ENCODE measurements at places on chromosomes 13 and 19.

- DNase-seq, result no peak
Observed at GRCh38 chr13:112791663-112792440, 102.0 kb downstream of the ATP11A start.

- no peak for DNase-seq
Observed at GRCh38 chr13:21616880-21617279, 12.9 kb upstream of the MICU2 start.

GRCh38 chr13:27638521-27638920 is 16.8 kb downstream of the POLR1D start:
- DNase-seq, result no peak

GRCh38 chr13:91165758-91166157 is 181.7 kb upstream of the MIR17HG start:
- DNase-seq, result no peak

DNA sequence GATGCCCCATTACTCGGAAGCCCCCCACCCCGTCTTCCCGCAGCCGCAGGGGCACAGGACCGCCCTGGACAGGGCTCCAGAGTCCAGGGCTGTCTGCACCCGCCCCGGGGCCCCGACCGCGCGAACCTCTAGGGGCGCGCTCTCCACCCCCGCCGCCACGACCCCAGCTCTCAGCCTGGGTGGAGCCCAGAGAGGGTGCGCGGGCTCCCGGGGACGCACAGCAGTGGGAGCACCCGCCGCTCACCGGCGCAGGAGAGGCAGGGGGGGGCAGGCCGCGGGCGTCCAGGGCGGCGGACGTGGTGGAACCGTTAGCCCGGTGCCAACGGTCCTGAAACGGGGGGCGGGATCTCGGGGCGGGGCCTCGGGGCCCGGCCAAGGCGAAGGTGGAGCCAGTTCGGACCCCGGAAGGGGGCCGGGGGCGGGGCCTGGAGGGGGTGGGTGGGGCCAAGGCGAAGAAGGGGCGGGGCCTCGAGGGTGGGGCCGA is at the start of gene ATP8B3:
Gene ATP8B3 (minus strand): TSS at position 335 of the 484 bp plus-strand sequence. CDS start 540 bp downstream, outside the sequence.
- DNase-seq, result peak; percentile 38

GRCh38 chr13:33172400-33172799 is 113.2 kb downstream of the STARD13 start:
- DNase-seq, result no peak

- no peak for DNase-seq
Observed at GRCh38 chr19:2344381-2344870, 15.6 kb upstream of the TMPRSS9 start.

- no peak for DNase-seq
Observed at GRCh38 chr13:23437916-23438315, 4.4 kb upstream of the SACS start.

DNA sequence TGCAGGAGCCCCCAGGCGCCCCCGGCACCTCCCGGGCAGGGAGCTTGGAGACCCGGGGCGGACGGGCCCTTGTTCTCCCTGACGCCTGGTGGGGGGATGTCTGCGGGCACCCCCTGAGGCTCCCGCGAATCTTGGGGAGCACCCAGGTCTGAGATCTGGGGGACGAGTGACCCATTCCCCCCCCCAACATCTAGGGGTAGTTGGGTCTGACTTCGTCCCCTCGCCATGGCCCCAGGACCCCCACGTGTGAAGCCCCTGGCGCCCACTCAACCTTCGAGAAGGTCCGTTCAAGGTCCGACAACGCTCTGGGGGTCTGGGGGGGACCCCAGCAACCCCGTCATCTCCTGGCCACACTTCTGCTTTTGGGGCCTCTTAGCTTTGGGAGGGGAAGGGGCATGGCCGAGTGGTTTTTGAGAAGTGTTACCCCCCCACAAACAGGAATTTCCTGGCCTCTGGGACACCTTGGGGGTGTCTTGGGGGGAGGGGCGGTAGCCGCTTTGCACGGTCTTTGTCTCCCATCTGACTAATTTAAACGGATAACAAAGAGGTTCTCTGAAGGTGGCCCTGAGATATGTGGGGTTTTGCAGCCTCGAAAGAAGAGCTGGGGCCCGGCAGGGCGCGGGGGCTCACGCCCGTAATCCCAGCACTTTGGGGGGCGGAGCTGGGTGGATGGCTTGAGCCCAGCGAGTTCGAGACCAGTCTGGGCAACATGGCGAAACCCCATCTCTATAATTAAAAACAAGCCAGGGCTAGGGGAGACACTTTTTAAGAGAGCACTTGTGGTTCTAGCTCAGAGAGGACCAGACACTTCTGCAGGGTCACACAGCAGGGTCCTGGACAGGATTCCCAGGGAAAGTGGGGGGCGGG is 608 bp downstream of the CNN2 start:
- no peak for DNase-seq

- no peak for DNase-seq
Observed at GRCh38 chr13:34567597-34567996, 374.5 kb upstream of the NBEA start.

- no peak for DNase-seq
Observed at GRCh38 chr13:27981006-27981708, 7.3 kb downstream of the URAD start.

DNA sequence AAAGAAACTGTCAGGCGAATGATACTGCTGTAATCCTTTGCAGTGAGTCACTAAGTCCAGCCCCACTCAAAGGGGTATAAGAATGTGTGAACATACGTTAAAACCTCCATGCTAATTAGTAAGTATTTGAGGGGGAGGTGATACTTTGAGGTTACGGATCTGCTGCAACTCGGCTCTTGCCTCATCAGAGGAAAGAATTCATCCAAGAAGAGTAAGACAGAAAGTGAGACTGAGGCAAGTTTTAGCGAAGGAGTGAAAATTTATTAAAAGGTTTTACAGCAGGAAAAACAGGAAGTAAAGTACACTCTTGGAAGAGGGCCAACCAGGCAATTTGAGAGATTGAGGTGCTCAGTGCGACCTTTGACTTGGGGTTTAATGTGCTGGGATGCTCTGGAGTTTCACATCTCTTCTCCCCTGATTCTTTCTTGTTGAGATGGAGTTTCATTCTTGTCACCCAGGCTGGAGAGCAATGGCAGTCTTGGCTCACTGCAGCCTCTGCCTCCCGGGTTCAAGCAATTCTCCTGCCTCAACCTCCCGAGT is 9.8 kb downstream of the CLEC4M start:
- peak; percentile 23 for DNase-seq

DNA sequence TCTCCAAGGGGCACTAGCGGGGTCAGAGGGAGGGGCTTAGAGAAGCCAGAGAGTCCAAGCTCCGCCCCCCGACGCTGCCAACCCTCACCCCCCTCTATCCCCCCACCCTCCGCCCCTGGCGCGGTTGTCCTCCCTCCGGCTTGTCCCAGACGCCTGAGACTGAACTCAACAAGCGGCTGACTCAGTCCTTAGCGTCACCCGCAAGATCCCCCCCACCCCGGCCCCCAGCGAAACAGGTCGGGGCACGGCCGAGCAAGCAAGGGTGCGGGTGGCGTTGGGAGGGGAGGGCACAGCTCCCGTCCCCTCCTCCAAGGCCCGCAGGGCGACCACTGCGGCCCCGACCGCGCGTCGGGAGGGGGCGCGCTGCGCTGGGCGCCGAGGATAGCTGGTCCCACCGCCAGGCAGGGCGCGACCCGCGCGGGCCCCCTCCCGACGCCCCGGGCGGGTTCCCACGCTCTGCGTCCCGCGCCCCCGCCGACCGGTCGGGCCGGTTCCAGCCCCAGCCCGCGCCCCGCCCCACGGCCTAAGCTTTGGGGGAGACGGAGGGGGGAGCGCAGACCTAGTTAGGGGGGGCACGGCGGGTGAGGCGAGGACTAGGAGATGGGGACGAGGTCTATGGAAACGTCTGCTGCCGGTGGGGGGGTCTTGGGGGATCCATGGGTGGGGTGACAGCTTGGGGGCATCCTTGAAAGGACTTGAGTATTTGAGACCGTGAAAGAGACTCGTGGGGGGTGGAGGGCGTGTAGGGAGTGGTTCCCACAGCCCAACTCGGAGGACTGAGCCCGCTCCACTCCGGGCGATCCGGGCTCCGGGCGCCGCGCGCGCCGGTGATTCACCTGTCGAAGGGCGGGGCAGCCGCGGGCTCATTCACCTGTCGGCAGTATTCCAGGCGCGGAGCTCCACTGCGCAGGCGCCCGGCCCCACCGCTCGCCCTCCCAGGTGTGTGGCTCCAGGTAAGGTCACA is 5.1 kb downstream of the NOTCH3 start:
- DNase-seq, result no peak

DNA sequence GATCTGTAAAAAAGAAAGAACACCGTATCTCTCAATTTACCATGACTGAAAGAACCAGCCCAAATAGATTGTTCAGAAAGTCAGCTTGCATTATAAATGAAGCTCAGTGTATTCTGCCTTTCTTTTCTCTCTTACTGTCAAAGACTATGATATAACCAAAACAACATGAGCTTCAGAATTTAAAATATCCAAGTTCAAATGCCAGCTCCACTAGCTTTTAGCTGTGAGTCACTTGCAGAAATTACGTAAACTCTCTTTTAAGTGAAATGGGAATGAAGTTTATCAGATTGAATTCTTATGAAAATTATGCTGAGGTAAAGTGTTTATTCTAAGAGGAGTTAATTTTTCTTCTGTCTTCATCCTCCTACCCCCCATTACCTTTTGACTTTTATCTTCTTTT is 20.0 kb upstream of the POSTN start:
- no peak for DNase-seq

DNA sequence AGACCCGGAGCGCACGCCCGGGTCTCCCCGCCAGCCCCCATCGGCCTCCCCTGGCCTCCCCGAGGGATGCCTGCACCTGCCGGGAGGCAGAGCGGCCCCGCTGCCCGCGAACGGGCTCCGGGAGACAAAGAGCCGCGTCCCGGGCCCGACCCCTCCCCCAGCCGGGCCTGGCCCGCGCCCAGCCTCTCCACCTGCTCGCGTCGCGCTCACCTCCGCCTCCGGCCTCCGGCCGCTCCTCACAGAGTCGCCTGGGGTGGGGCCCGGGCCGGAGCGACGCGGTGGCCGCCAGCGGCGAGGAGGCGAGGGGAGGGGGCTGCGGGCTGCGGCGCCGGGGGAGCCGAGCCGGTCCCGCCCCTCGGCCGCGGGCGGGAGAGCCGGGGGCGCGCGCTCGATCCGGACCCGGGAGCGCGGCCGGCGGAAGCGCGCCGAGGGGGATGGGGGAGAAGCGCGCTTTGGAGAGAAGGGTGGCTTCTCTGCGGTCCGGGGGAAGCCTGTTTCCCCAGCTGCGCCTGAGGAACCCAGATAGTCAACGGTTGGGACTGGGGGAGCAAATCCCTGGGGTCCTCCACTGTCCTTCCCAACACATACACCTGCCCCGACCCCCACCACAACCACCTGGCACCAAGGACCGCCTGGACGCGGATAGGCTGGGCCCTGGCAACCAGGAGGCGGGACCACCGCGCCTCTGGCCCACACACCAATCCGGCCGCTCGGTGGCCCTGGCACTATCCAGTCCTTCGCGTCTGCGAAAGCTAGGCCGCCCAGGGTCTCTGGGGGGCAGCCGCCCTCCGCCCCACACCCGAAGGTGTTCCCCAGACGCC is at the start of gene PRR36:
Gene PRR36 (minus strand): TSS at position 315 of the 821 bp plus-strand sequence. CDS start 701 bp downstream, outside the sequence.
- DNase-seq, result no peak

DNA sequence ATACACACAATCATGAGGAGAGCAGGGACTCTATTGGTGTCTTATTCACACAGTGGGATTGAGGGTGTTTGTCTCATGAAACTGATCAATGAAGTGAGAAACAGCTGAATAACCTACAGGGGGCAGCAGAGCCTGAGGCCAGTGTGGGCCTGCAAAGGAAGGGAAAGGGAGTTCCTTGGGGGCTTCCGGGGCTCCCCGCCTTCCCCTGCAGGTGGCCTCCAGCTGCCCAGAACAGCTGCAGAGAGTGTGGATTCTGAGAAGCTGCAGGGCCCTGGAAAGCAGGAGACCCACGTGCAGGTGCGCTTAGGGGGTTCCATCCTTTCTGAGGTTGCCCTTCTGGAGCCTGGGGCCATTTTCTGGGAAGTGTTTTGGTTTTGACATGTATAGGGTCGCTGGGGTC is 20.1 kb downstream of the ZNF763 start:
- no peak for DNase-seq

DNA sequence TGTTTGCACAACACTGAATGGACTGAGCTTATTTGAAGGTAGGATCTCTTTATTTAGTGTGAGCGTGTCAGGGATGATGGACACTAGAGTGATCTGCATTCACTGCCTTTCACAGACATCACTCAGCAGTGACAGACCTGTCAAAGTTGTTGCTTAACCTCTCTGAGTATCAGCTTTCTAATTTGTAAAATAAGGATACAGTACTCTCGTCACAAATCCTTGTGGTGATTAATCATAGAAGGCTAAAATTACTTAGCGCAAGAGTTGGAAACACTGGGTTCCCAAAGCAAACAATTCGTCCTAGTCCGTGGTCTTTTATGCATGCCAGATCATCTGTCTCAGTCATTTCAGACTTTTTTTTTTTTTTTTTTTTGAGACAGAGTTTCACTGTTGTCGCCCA is 16.6 kb downstream of the CARD8 start:
- no peak for DNase-seq

DNA sequence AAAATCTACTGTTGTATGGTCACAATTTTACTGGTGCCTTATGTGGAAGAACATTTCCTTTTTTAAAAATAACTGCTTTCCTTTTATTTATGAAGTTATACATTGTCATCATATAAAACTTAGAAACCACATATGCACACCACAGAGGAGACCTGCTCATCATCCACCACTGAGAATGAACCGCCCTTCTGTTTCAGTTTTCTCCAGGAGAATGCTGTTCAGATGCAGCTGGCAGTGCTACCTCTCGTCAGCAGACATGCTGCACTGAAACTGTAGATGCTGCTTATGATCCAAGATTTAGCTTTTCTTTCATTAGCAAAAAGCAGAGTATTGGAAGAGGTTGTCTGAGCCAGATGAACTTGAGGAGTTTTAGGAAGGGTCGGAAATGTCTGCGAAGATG is 10.1 kb downstream of the SLC25A15 start:
- no peak for DNase-seq

- no peak for DNase-seq
Observed at GRCh38 chr13:51321836-51322235, 17.7 kb upstream of the SERPINE3 start.
